ENCODE measurements at places on chromosomes 6 and 20.

- no peak for DNase-seq
Measured at GRCh38 chr6:33809594-33809993, 5.8 kb upstream of the MLN start.

DNA sequence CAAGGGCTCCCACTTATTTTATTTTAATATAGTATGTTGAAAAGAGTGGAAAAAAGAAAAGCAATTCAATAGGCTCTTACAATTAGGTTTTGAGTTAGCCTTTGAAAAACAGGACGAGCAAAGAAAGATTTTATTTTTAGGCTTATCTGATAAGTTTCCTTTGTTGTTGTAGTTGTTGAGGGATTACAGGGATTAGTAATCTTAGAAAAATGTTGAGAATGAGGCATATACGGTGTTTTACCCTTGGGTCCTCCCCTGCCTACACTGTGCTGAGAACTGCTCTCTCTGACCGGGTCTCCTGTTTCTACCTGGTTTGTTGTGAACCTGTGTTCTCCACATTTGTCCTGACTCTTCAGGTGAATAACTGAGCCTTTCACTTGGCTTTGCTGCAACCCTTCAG, 16.7 kb downstream of the TRAPPC3L start:
- no peak for DNase-seq

DNA sequence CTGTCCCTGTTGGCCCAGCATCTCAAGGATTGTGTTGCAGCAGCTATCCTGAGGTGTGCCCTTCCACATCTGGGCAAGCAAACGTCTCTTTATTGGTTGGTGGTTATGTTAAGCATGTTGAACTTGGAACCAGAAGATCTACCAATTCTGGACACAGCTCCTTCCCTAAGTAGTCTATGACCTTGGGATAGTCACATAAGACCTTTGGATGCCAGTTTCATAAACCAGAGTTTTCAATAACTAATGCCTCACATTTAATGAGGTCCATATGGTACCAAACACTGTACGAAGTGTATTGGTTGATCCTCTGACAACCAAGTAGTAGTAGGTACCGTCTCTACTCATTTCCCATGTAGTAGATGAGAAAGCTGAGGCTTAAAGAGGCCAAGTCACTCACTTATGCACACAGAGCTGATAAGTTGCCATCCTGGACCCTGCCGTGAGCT, 3.7 kb downstream of the CYP24A1 start:
- DNase-seq, result no peak

DNA sequence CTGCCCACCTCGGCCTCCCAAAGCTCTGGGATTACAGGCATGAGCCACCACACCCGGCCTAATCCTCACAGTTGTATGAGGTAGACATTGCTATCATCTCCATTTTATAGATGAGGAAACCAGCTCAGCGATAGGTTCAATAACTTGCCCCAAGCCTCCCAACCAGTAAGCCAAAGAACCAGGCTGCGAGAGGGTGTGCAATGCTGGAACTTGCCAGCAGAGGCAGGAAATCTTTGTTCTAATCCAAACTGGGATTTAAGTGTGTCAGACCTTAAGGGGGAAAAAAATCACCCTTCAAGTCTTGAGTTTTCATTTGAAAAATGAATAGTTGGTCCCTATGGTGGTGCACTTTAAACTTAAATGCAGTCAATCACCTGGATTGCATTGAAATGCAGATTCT, 20.1 kb upstream of the RNGTT start:
- DNase-seq, result no peak

GRCh38 chr6:169799474-169799926, 48.1 kb downstream of the ERMARD start:
- no peak for DNase-seq

GRCh38 chr6:160028487-160029275, 59.8 kb downstream of the IGF2R start:
- no peak for DNase-seq

DNA sequence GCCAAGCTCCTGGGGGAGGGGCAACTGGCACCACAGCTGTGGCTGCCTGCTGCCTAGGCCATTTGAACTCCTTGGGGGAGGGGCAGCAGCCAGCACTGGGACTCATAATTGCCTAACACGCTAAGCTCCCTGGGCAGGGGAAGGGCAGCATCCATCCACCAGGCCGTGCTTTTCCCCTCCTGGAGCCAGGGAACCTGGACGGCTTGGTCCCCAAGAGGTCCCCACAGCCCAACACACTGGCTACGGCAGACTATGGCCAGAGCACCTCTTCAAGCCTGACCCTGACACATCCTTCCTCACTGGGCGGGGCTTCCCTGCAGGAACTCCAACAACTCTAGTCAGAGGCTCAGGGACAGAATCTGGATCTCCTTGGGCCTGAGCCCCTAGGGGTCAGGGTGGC, 269.4 kb downstream of the RNF144B start:
- no peak for DNase-seq

DNA sequence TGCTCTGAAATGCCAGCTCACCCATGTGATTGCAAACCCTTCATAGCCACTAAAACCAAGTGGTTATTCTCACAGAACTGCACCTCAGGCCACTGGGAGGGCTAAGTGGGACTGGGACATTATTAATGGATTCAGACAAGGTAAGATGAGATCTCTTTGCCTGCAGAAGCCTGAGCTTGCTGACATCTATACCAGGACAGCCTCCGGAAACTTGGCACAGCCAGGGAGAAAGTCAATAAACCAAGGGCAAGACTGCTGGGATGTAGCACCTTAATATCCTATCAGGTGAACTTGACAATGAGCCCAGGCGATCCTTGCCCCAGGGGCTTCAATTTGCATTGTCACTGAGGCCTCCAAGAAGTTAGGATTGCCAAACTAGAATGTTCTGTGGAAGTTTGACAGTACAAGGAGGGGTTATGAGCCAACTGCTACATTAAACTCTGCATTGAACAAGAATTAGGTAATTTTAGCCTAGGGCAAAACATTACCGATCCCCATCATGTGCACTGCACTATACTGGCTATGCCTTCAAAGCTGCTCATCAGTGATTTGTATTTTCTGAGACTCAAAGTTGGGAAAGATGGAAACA, 60.1 kb upstream of the RALGAPA2 start:
- DNase-seq, result no peak

GRCh38 chr20:60540591-60540990, 582.4 kb downstream of the CDH26 start:
- DNase-seq, result no peak

Measured in stimulated activated CD8-positive, alpha-beta memory T cell treated with anti-CD3 and anti-CD28 coated beads, Interleukin-12 subunit alpha, Interleukin-12 subunit beta, amount 100 ng/mL, for 4 hours (primary cell).